ENCODE measurements at places on chromosomes 16 and 17. TPM values are rescaled to one million over a fixed set of nuclear protein-coding genes. Genes with fewer than 3 reads are reported as not detected.

- no peak overlapping the region for H3K4me3 ChIP-seq
- H3K27me3 ChIP-seq: no peaks in the 10 kb centered on the region
- no peak for DNase-seq
- H3K27ac ChIP-seq: no peak overlapping the region
Measured at GRCh38 chr16:15690296-15690695, 40.3 kb downstream of the NDE1 start.

GRCh38 chr17:7414837-7415236 lies 5.3 kb upstream of the SPEM1 start:
- H3K27me3 ChIP-seq: no peaks in the 10 kb centered on the region
- H3K4me1 ChIP-seq: no peaks in the 10 kb centered on the region
- H3K27ac ChIP-seq: no peak overlapping the region
- no peaks in the 10 kb centered on the region for H3K36me3 ChIP-seq

DNA sequence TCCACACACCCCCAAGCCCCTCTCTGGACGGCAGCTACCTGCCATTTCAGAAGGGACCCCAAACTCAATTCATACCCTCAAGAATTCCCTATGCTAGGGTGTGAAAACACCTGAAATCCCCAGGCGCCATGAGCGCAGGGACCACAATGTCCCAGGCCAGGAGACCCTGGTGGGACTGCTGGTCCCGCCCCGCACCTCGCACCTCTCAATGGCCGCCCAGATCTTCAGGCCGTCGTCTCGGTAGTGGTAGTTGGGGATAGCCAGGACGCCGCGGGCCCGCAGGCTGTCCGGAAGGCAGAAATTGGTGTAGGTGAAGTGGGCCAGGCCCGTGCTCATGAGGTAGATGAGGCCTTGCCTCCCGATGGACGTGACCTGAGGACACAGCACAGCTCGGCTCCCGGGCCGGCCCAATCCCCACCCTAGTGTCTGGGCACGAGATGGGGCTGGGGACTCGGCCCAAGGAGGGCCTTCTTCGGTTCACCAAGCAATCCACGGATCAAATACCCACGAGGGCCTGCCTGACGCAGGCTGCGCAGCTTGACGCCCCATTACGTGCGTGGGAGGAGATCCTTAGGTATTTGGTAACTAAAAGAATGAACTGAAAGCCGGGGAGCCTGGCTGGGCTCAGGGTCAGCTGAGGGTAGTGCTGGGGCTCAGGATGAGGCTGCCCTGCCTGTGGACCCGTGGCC lies 9.2 kb downstream of the ALOXE3 start:
- peaks cover 4% of the 10 kb centered on the region for H3K27me3 ChIP-seq
- H3K27ac ChIP-seq: no peak overlapping the region
- H3K36me3 ChIP-seq: no peaks in the 10 kb centered on the region
- no peak overlapping the region for H3K4me3 ChIP-seq
- H3K4me1 ChIP-seq: peaks cover 7% of the 10 kb centered on the region

DNA sequence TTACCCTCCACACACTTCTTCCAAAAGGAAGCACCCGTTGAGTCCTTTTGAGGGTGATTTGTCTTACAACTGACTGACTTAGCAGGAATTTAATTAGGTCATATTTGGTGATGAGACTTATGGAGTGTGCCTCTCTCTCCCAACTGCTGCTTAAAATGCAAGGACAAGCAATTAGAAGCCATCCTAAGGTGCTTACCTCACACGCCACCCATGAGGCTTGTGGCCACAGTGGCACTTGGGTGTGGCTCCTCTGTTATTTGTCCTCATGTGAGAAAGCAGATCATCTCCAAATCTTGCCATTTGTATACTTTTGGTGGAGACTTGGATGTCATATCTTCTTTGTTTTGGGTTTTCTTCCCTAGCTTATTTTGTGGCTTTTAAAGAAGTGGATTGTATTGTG lies 61.6 kb downstream of the WNT3 start:
- no peak overlapping the region for H3K27ac ChIP-seq
- no peak for DNase-seq
- no peaks in the 10 kb centered on the region for H3K27me3 ChIP-seq
- peaks cover 70% of the 10 kb centered on the region for H3K36me3 ChIP-seq
- H3K4me3 ChIP-seq: no peak overlapping the region
- H3K4me1 ChIP-seq: no peaks in the 10 kb centered on the region

Gene FBXL16
- 29.3 TPM for total RNA-seq

DNA sequence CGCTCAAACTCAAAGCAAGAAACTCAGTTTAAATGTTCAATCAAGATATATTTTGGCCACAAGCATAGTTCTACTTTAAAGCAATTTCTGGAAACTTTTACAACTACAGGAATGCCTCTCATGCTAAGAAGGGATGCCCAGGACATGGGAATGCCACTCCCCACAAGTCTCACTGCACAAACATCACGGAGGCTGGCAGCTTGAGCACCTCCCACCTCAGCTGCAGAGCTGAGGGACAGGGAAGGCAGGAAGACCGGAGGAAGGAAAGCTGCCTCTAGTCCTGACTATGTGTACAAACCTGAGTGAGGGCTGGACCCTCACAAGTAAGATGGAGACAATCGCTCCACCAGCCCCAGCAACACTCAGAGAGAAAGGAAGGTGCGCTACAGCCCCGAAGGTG lies 5.3 kb downstream of the AXIN1 start:
- DNase-seq: no peak
- peaks cover 7% of the 10 kb centered on the region for H3K36me3 ChIP-seq
- no peak overlapping the region for H3K4me3 ChIP-seq
- peaks cover 37% of the 10 kb centered on the region for H3K4me1 ChIP-seq

DNA sequence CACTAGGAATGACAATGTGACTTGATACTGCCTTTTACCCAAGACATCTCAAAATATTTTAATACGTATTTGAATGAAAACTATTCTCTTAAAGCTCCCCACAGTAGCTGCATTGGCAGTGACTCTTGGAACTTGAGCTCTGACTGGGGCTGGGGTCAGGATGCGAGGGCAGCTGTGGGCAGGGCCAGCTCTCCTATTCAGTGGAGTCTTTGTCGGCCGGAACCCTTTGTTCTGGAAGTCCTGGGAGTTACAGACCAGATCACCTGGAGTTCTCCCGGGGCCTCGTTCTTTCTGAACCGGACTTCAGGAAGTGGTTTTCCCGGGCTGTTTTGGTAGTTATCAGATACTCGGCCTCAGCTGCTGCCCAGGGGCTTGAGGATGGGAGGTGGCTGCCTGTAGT lies 84.9 kb downstream of the NPIPB11 start:
- no peak for DNase-seq
- H3K27ac ChIP-seq: no peak overlapping the region
- H3K27me3 ChIP-seq: no peaks in the 10 kb centered on the region
- peaks cover 4% of the 10 kb centered on the region for H3K4me1 ChIP-seq

Gene TP53TG3B
- total RNA-seq: not detected

GRCh38 chr16:11636172-11636721 lies 32.0 kb upstream of the SNN start:
- no peaks in the 10 kb centered on the region for H3K27me3 ChIP-seq
- H3K36me3 ChIP-seq: no peaks in the 10 kb centered on the region
- peak; percentile 34 for DNase-seq

GRCh38 chr17:49224198-49224996 lies 6.2 kb downstream of the PHOSPHO1 start:
- peak overlapping the region; percentile 67 for H3K4me3 ChIP-seq
- peaks cover 55% of the 10 kb centered on the region for H3K4me1 ChIP-seq
- H3K36me3 ChIP-seq: peaks cover 2% of the 10 kb centered on the region
- H3K27ac ChIP-seq: no peak overlapping the region
- DNase-seq: peak; percentile 75

GRCh38 chr16:84379709-84380362 lies 11.5 kb downstream of the ATP2C2 start:
- no peaks in the 10 kb centered on the region for H3K36me3 ChIP-seq
- peaks cover 1% of the 10 kb centered on the region for H3K4me1 ChIP-seq
- no peak overlapping the region for H3K27ac ChIP-seq

DNA sequence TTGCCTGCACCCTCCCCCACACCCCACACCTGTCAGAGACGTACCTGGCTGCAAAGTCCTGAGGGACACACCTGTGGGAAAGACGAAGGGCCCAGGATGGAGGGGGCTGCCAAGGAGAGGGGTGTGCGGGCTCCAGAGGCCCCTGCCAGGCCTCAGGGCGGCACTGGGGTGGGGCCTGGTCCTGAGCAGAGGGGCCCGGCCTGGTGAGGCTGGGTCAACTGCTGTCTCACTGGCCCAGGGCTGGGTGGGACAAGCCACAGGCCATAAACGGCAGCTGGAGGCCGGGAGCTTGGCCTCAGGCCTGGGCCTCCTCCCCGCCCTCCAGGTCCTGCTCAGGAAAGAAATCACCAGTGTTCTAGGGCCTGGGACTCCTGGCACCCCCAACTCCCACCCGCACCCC lies 510 bp downstream of the TPSG1 start:
- no peak overlapping the region for H3K27ac ChIP-seq
- no peak overlapping the region for H3K4me3 ChIP-seq
- DNase-seq: no peak
- H3K36me3 ChIP-seq: no peaks in the 10 kb centered on the region
- H3K27me3 ChIP-seq: no peaks in the 10 kb centered on the region

DNA sequence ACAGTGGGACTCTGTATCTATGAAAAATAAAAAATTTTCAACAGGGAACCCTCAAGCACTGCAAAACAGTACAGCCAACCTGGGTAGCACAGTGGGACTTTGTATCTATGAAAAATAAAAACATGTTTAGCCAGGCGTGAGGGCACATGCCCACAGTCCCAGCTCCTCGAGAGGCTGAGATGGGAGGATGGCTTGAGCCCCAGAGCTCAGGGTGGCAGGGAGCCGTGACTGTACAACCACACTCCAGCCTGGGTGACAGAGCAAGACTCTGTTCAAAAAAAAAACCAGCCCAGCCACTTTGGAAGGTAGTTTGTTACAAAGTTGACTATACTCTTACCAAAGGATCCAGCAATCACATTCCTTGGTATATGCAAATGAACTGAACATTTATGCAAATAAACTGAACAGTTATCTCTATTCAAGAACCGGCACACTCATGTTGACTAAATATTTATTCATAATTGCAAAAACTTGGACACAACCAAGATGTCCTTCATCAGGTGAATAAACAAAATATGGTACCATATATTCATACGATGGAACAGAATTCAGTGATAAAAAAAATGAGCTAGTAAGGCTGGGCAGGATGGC lies 5.2 kb downstream of the RPH3AL start:
- no peak overlapping the region for H3K27ac ChIP-seq
- peaks cover 5% of the 10 kb centered on the region for H3K4me1 ChIP-seq
- peaks cover 7% of the 10 kb centered on the region for H3K27me3 ChIP-seq
- no peak for DNase-seq

DNA sequence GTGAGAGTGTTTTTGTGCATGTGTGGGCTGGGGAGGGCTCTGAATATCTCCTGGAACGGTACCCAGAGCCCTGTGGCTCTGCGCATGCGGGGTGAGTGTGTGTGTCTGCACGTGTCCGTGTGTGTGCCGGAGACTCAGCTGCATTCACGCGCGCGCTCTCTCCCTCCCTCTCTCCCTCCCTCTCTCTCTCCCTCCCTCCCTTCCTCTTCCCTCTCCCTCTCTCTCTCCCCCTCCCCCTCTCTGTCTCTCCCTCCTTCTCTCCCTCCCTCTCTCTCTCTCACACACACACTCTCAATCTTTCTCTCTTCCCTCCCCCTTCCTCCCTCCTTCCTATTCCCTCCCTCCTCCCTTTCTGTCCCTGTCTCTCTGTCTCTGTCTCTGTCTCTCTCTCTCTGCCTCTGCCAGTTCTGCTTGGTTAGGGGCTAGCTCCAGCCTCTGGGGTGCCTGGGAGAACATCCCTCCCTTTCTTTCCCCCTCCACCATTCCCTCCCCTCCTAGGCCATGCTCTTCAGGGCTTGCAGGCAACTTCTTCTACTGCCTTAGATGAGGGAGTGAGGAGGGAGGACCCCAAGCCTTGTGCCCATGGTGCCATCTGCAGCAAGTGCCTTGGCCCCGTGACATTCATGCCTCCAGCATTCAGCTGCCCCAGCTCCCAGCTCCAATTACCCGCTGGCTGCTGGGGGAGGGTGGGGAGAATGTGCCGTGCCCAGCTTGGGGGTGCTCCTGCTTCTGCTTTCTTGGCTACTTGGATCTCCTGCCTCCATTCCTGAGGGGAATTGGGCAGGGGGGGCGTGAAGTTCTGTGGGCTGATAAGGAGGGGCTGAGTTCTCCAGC lies 6.4 kb downstream of the THRA start:
- peaks cover 65% of the 10 kb centered on the region for H3K4me1 ChIP-seq
- peak; percentile 69 for DNase-seq
- peak overlapping the region; percentile 86 for H3K4me3 ChIP-seq
- peak overlapping the region; percentile 96 for H3K27ac ChIP-seq

- H3K27me3 ChIP-seq: no peaks in the 10 kb centered on the region
- peaks cover 7% of the 10 kb centered on the region for H3K36me3 ChIP-seq
- no peak for DNase-seq
Measured at GRCh38 chr17:50079334-50080095, 15.6 kb upstream of the PDK2 start.

DNA sequence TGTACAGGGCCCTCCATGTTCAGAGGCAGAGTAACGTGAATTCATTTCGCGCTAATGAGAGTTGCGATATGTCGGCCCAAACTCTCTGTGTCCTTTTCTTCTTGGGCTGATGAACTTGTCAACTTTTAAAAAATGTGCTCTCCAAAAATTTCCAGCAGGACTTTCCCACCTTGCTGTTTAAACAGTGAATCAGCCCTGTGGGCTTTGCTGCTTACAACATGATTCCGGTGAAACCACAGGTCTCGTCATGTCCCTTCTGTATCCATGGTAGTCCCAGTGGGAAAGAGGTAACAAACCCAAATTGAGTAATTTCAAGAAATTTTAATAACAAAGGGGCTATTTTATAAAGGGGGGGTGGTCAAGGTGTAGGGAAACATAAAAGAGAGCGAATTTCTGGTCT lies 612.9 kb downstream of the MAF start:
- H3K27me3 ChIP-seq: no peaks in the 10 kb centered on the region
- H3K36me3 ChIP-seq: peaks cover 3% of the 10 kb centered on the region
- no peak overlapping the region for H3K27ac ChIP-seq
- no peaks in the 10 kb centered on the region for H3K4me1 ChIP-seq

- H3K36me3 ChIP-seq: no peaks in the 10 kb centered on the region
- H3K4me3 ChIP-seq: no peak overlapping the region
- H3K27ac ChIP-seq: no peak overlapping the region
- DNase-seq: no peak
- no peaks in the 10 kb centered on the region for H3K27me3 ChIP-seq
- H3K4me1 ChIP-seq: peaks cover 18% of the 10 kb centered on the region
Measured at GRCh38 chr16:12256921-12257320, 280.4 kb downstream of the SNX29 start.

DNA sequence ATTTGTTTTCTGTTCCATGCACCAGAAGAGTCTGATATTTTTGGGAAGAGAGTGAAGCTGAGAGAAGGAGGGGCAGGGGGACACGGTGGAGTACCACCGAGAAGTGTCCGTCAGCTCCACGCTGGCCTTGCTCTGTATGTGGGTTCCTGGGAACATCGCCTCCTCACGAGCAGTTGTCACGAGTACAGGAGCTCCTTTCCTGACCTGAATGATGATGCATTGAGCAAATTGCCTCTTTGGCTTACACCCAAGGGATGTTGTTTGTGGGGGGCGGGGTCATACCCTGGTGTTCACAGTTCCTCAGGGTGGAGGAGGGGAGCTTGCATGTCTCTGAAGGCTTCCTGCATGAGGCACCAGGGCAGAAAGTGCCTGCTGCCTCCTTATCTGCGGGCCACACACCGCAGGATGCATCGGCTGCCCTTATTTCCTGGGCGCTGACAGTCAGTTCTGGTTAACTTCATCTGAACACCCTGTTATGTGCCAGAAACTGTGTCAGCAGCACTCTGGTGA lies 36.2 kb downstream of the RGS9 start:
- H3K4me3 ChIP-seq: no peak overlapping the region
- H3K36me3 ChIP-seq: no peaks in the 10 kb centered on the region
- DNase-seq: peak; percentile 66
- no peaks in the 10 kb centered on the region for H3K27me3 ChIP-seq

GRCh38 chr17:66726371-66726770 lies 108.5 kb upstream of the CACNG5 start:
- no peak overlapping the region for H3K4me3 ChIP-seq
- H3K4me1 ChIP-seq: peaks cover 11% of the 10 kb centered on the region
- H3K27ac ChIP-seq: peak overlapping the region; percentile 40
- H3K27me3 ChIP-seq: no peaks in the 10 kb centered on the region
- DNase-seq: no peak
